Smooth muscle cell of bladder (primary cell): ENCODE measurements at places on chromosomes 7 and 10. TPM values are rescaled to one million over a fixed set of nuclear protein-coding genes. Genes with fewer than 3 reads are reported as not detected.

NAT16 gene
- total RNA-seq = not detected in 2 replicates

IKZF1 gene
- not detected in 2 replicates for total RNA-seq

TUBAL3 gene
- total RNA-seq = not detected in 2 replicates

ABCB1 gene
- 0.65 and 1.7 TPM in 2 replicates for total RNA-seq

LBX1 gene
- total RNA-seq = not detected in 2 replicates

CCNJ gene
- 4.0 and 4.8 TPM in 2 replicates for total RNA-seq

EPC1 gene
- total RNA-seq = 21.0 and 21.4 TPM in 2 replicates

MACROH2A2 gene
- total RNA-seq = 5.8 and 9.2 TPM in 2 replicates
